Omental fat pad (tissue), 4 donors: ENCODE measurements at places on chromosomes 2 and 18. TPM values are rescaled to one million over a fixed set of nuclear protein-coding genes. Genes with fewer than 3 reads are reported as not detected.

DNA sequence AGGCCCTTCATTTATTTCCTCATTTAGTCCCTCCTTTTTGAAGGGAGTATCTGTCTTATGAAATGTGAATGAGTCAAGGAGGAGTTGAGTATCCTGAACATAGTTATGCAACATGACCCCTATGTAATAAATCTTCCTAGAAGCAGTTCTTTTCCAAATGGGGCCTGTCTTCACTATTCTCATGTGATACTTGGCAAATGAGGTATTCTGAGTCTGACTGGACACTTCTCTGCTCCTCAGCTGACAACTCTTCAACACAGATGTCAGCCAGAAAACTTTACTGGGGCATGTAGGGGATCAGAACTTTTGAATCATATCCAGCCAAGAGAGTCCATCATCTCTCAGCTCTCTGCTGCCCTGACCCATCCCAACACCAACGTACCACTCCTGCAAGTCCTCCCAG lies 291.6 kb downstream of the ZNF385B start:
- no peak for DNase-seq

DNA sequence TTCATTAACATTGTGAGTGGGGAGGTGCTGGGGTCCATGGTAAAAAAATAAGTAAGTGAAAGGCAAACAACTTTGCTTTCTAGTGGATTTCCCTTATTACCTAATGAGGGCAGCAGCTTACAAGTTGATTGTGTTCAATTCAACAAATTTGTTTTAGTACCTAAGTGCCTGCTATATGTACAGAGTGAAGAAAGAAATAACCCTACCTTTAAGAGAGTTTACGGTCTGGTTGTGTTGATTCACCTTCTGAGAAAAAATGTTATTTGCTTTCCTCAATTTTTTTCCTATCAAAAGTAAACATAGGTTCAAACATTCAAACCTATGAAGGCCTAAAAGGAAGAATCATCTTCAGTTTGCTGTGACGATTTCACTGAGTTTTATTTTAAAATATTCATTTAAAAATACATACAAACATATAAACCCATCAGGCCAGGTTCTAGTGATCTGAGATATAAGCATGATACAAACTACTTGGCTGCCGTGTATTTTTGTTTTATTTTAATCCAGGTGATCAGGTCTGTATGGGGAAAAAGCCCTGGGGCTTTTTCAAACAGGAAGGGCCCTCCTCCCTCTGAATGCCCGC lies 1.5 kb upstream of the SPTBN1 start:
- DNase-seq: no peak

DNA sequence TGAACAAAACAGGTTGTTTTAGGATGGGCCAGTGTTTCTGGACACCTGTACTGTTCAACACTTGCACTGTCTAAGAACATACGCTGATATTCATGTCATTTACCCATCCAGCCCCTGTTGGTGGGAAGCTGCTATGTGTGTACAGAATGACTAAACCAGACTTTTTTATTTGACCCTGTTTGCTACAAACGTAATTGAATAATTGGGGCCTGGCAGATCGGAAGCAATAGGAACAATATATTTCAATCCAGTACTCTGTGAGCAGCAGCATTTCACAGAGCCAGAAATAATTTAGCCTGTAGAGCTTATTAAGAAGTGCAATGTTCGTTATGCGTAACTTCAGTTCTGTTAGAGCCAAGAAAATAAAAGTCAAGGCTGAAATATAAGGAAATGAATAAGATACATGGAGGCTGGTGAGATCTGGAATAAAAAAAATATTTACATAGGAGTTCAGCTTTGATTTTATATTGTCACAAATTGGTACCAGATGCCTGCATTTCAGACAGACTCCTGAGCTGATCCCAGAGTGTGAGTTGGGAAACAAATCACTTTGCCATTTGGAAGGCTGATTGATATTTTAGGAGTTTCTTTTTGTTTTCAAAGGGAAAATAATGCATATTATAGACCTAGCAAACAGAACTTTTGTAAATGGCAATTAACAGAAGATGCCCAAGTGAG lies 19.7 kb downstream of the CABLES1 start:
- no peak for DNase-seq

Gene GPC1
- total RNA-seq: 33.6 TPM

- DNase-seq: no peak
Measured at GRCh38 chr2:75310876-75311275, 111.6 kb upstream of the TACR1 start.

Gene CENPA
- total RNA-seq: not detected

- DNase-seq: no peak
Measured at GRCh38 chr2:217090024-217090473, 230.2 kb upstream of the TNP1 start.

Gene IL1RL2
- total RNA-seq: 1.9 TPM

DNA sequence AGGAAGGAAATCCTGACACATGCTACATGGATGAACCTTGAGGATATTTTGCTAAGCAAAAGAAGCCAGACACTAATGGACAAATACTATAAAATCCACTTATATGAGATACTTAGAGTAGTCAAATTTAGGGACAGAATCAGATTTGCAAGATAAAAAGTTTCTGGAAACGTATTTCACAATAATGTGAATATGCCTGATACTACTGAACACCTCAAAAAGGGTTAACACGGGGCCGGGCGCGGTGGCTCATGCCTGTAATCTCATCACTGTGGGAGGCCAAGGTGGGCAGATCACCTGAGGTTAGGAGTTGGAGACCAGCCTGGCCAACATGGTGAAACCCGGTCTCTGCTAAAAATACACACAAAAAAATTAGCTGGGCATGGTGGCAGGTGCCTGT lies 1.7 kb upstream of the RMC1 start:
- DNase-seq: no peak

Gene COL4A3
- total RNA-seq: 0.38 TPM

DNA sequence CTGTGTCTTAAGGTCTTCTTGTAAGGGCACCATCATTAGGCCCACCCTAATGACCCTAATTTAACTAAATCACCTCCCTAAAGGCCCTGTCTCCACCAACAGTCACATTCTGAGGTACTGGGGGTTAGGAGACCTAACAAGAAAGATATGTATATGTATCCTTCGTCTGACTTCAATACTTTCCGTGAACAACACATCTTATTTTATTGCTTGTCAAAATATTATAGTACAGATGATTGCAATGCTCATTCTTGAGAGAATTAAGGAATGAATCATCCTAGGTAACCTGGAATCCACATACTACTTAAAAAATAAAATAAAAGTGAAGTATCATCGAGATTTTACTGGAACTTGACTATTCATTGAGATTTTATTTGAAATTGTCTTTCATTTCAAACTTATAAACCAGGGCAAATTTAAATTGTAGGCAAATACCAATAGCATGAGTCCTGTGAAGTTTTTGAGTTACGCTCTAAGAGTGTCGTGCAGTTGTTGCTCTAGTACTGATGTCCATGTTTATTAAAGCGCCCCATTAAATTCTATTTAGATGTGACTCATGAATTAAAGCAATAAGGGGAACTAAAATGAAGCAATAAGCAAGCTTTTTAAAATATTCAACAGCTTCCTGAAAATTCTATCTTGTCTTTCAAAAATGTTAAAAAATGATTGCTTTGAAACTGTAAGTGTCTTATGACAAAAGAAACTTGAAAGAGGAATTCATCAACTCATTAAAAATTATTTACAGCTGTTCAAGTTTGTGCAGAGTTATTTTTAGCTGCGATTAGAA lies 40.0 kb downstream of the CCDC102B start:
- no peak for DNase-seq

GRCh38 chr2:30926606-30927005 lies 119.4 kb upstream of the CAPN13 start:
- DNase-seq: no peak

DNA sequence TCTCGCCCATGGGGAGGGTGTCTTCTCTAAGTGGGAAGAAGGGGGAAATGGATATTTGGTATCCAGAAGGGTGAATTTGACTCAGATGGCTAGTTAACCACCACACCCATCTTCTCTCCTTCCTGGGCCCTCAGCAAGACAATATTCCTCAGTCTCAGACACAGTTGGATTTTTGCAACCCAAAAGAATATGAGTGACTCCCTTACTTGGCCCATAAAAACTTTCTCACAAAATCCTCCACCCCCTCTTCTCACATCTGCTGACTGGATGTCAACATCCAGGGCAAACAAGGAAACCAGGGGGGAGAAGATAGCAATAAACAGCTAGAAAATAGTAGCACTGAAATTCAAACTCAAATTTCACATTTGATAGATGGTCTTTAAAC lies 35.3 kb upstream of the GCC2 start:
- no peak for DNase-seq

DNA sequence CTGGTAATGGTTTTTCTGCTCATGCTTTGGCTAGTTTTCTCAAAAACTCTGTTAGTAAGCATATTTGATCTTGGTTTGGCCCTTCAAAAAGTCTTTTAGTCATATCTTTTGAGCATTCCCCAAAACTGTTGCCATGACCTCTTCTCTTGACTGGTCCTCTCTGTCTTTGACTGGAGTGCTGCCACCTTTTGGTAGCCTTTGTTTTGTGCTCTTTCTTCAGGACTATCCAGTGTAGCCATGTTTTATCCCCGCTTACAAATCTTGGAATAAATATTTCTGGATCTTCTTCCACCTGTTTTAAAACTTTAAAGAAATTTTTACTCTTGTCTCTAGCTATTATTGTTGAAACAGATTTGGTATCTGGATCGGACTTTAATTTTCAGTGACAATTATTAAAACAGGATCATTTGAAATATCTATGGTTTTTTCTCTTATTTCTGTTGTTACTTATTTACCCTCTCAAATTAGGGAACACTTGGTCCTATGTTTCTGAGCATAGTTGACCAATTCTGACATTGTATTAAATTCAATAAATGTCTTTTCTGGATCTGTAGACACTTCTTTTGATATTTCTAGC lies 965 bp upstream of the ELOA2 start:
- DNase-seq: no peak

DNA sequence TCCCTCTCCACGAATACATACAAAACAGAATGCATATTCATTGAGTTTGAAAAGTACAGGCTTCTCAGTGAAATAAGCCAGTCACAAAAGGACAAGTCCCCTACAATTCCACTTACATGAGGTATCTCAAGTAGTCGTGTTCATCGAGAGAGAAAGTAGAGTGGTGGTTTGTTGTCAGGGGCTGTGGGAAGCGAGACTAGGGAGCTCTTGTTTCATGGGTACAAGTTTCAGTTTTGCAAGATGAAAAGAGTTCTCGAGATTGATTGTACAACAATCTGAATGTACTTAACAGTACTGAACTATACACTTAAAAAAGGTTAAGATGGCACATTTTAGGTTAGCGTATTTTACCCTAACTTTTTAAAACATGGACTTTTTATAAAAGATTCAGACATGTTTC lies 71.5 kb upstream of the TTC39C start:
- no peak for DNase-seq

Gene SERPINB11
- total RNA-seq: not detected

DNA sequence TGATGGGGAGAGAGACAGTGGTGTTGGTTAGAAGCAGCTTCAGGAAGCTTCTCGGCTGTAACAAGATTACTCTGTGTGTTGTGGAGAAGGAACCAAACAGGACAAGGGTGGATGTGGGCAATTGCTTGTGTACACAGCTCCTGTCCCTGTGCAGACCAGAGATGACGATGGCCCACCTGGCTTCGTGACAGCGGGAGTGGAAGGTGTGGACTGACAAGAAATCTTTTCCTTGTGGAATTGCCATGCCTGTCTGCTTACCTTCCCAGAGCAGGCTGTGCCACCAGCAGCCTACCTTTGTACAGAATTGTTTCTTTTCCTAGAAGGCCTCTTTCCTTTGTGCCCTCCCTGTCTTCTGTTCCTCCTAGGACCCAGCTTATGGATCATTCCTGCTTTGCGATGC lies 93.8 kb downstream of the ITGB1BP1 start:
- no peak for DNase-seq

GRCh38 chr2:110994250-110994961 lies 126.3 kb upstream of the BCL2L11 start:
- no peak for DNase-seq

Gene CRYGC
- not detected for total RNA-seq

GRCh38 chr2:75416420-75417342 lies 144.1 kb downstream of the EVA1A start:
- no peak for DNase-seq

DNA sequence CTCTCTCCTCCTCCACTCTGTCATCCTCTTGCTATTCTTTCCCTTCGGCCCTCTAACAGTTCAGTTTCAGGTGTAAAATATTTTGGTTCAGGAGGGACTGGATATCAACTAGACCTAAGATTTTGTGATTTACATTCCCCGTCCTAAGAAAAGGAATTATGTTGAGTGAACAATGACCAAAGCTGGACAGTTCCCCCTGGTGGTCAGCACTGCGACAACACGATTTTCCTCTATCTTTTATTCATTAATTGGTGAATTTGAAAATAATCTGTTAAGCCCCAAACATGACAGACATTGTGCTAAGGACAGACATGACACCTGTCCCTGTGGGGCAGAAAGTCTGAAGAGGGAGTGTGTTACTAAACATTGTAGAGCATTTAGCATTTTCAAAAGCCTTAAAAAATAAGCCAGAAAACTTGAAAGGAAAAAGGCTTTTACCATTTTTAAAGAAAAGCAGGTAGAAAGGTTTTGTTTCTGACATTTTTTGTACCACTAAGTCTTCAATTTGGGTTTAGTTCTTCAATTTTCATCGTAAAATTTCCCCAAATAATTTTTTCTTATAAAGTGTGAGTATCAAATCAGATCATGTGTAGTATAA lies 28.4 kb upstream of the GTF2A1L start:
- no peak for DNase-seq

DNA sequence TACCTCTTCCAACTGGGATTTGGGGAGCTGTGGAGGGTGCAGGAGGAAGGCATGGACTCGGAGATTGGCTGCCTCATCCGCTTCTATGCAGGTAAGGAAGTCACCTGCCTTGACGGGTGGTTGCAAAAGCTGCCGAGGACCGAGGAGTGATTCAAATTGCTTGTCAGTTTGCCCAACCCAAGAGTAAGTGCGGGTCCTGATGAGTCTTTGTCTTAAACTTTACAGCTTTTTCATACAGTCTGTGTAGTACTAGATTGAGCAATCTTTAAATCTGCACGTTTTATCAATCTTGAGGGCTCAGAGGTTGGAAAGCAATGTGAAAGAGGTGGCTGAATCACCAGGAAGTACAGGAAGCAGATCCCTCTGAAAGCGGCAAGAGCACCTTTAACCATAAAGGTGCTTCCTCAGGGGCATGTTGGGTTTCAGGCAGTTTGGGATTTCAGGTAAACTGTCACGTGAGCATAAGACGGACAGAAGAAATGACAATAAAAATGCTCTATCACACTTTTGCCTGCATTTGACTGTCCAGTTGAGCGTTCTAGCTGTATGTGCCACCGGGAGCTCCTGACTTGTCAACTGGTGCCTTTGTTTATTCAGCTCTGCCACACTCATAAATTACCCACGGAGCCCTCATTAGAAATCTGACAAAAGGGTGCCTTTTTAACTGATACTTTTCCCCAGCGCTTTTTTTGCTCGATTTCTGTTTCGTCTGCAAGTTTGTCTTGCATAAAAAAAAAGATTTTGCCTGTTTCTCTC lies 2.0 kb downstream of the PHLPP1 start:
- DNase-seq: no peak

DNA sequence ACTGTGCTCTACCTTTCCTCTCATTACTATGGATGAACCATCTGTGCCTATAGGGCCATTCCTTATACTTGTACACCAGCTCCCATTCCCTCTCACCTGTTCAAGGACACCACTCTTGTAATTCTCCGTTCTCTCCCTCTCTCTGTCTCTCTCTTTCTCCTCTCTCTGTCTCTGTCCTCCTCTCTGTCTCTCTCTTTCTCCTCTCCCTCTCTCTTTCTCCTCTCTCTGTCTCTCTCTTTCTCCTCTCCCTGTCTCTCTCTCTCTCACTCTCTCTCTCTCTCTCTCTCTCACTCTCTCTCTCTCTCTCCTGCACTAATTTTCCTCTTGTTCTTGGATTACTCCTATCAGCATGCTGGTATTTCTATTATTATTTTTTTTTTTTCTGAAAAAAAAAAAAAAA lies 78.9 kb upstream of the RMDN2 start:
- no peak for DNase-seq
